Chondrocyte (in vitro differentiated cells): ENCODE measurements at places on chromosomes 4 and X. TPM values are rescaled to one million over a fixed set of nuclear protein-coding genes. Genes with fewer than 3 reads are reported as not detected.

DNA sequence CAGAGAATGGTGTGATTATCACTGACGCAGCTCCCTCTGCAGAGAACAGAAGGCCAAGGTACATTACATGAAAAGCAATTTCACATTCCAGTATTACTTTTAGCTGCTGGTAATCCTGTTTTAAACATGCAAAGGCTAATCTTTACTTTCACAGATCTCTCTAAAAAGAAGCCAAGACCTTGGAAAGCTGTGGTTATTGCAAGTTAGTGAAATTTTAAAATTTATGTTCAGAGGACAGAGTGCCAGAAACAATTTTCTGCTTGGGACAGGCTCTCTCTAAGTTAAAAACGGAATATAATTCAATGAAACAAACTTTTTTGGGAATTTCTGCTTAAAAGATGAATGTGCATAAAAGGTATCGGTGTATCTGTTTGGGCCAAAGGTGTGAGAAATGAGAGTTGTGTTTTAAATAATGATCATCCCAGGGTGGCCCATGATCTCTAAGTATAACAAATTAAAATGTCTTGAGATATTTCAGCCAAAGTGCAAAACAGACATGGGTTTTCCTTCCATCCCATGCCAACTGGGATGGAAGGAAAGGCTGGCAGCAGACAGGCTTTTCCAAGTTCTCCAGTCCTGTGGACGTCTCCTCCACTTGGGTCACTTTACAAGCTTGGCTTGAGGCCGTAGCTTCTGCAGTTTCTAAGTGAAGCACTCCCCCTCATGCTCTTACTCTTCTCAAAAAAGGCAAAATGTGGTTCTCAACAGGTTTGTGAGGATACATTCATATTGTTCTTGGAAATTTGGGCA lies 118.0 kb downstream of the DRD5 start:
- no peak overlapping the region for H3K27ac ChIP-seq
- H3K36me3 ChIP-seq = no peaks in the 10 kb centered on the region
- H3K4me3 ChIP-seq = no peak overlapping the region
- no peaks in the 10 kb centered on the region for H3K4me1 ChIP-seq
- H3K27me3 ChIP-seq = peaks cover 30% of the 10 kb centered on the region
- no peak for DNase-seq

- H3K27me3 ChIP-seq = no peaks in the 10 kb centered on the region
- no peak overlapping the region for H3K4me3 ChIP-seq
Measured at GRCh38 chr4:107379054-107379869, 340.8 kb downstream of the PAPSS1 start.

Gene CSN1S1
- total RNA-seq = not detected in 3 replicates

GRCh38 chrX:13277539-13277938 lies 42.3 kb downstream of the ATXN3L start:
- H3K4me3 ChIP-seq = no peak overlapping the region
- no peak for DNase-seq
- no peak overlapping the region for H3K27ac ChIP-seq
- H3K4me1 ChIP-seq = peaks cover 38% of the 10 kb centered on the region
- no peaks in the 10 kb centered on the region for H3K36me3 ChIP-seq

DNA sequence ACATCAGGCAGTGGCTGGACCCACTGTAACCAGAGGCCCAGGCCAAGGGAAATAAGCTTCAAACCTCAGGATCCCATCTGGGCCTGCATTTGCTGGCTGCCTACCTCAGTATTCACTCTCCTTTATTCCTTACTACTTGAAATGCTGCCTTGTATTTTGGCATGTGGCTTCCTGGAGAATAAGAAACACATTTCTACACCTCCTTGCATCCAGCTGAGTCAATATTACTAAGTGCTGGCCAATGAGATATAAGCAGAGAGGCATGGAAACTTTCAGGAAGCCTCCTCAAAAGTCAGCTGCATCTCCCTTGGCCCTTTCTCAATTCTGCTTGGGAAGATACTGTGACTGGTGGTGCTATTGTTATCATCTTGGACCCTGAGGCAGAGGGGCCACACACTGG lies 59.8 kb upstream of the RELL1 start:
- no peak for DNase-seq
- no peak overlapping the region for H3K27ac ChIP-seq
- no peak overlapping the region for H3K4me3 ChIP-seq

Gene RBMXL3
- not detected in 3 replicates for total RNA-seq

Gene IL13RA2
- not detected in 3 replicates for total RNA-seq

DNA sequence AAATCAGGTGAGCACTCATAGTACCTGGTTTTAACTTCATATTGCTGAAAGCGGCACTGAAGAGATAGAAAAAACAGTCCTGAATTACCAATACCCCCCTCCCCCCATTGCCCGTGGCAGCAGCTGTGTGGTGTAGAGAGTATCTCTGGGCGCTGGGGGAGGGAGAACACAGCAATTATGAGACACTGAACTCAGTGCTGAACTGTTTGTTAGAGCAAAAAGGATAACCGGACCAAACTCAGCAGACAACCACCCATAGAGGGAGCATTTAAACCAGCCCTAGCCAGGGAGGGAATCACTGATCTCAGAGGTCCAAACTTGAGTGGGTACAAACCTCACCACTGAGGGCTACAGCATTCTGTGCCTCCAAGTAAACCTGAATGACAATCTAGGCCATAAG lies 457.4 kb upstream of the TEX13C start:
- DNase-seq = no peak
- no peaks in the 10 kb centered on the region for H3K36me3 ChIP-seq
- no peak overlapping the region for H3K4me3 ChIP-seq
- no peaks in the 10 kb centered on the region for H3K4me1 ChIP-seq
- H3K27ac ChIP-seq = no peak overlapping the region
- peaks cover 3% of the 10 kb centered on the region for H3K27me3 ChIP-seq

DNA sequence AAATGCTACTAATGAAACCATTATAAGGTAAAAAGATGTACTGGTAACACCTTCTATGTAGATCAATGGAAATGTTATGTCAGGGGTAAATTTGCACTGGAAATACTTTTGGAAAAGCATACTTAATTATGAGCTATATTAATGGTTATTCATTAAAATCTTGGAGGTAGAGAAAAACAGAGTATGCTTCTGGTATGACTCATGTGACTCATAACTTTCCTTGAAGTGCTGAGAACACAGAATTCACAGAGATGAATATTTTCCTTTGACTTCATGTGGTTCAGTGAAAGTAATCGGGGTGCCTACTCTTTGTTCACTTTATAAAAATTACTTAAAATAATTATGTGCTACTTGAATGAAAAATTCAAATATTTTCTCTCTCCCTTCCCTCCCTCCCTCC lies 254.2 kb downstream of the KCTD8 start:
- no peak for DNase-seq
- no peaks in the 10 kb centered on the region for H3K36me3 ChIP-seq
- H3K27me3 ChIP-seq = peaks cover 2% of the 10 kb centered on the region
- no peak overlapping the region for H3K27ac ChIP-seq
- no peaks in the 10 kb centered on the region for H3K4me1 ChIP-seq
- no peak overlapping the region for H3K4me3 ChIP-seq

DNA sequence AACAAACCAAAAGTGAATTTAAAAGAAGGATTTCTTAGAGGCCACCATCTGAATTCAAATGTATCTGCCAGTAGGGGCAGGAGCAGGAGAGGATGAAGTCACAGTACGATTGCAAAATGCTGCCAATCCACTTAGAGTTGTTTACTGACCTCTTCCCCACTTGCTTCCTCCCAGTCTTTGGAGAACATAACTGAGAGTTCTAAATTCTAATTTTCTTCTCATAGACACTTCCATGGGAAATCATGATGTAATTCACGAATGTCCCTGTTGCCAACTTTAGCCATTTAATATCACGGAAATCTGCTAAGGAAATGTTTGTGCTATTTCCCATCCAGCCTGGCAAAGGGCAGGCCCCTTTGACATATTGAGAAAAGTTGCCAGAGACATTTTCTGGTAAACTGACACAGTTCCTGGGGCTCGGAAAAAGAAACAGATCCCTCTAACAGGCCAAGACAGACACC lies 33.6 kb upstream of the NOCT start:
- no peaks in the 10 kb centered on the region for H3K36me3 ChIP-seq
- H3K4me3 ChIP-seq = no peak overlapping the region
- no peak overlapping the region for H3K27ac ChIP-seq
- no peak for DNase-seq
- peaks cover 5% of the 10 kb centered on the region for H3K4me1 ChIP-seq
- H3K27me3 ChIP-seq = no peaks in the 10 kb centered on the region

Gene OPN1MW2
- not detected in 3 replicates for total RNA-seq
